HAP-1 (cell line): ENCODE measurements at places on chromosomes 12 and 14.

DNA sequence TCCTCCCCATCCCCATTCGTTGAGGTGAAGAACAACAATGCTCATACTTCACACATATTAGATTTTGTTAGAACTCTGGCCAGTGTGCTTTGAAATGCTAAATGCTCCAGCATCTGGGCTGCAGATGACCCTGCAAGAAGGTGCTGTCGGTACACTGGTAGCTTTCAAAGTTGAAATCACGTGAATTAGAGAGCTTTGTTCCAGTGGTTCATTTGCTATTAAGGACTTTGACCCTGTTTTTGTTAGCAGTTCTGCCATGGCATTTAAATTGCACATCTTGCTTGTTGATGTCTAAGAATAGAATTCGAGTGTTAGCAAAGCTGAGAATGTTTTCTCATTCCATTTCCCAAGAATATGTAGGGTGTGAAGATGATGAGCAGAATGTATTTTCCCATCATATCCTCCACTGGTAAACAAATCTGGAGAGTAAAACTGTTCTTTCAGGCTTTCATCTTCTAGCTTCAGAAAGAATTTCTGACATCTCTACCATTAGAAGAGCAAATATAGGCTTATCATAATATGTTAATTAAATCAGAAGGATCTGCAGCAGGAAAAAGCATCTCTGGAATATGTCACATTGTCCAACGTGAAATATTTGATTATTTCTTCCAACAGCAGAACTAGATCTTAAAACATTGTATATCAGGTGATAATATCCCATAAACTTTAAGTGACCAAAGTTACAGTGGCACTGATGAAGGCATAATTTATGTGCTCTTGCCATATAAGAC, 98.8 kb upstream of the PDE3A start:
- no peak for DNase-seq

DNA sequence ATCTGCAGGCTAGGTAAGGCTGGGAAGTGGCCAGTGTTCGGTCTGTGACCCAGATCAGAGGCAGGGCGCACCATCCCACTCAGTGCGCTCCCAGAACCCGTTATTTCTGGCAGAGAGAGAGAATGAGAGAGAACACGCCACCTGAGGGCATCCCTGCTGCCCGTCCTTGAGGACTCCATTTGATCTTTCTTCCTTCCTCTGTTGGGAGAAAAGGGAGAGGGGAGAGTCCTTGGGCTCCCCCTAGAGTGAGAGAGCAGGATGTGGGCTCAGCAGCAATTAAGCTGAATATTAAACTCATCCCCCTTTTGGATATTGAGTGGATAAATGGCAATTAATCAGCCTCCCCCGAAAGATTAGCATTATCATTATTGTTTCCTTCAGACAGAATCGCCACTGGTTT, 70.6 kb downstream of the IFT43 start:
- no peak for DNase-seq

- DNase-seq, result peak; percentile 32
Measured at GRCh38 chr12:82425241-82425640, 66.9 kb downstream of the METTL25 start.

GRCh38 chr12:71664411-71665089, 449 bp downstream of the THAP2 start:
- no peak for DNase-seq

DNA sequence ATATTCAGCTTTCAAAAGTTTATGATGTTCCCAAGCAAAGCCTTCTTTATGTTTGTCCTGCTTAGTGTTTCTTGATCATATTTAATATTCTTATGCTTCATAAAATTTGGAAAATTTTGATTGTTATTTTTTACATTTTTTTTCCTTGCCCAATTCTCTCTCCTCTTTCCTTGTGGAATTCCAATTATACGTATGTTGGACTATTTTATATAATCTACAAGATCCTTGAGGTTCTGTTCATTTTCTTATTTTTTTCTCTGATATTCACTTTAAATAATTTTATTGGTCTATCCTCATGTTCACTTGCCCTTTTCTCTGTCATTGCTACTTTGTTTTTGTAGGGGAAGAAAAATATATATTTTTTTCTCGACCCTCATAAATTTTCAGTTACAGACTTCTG, 167.7 kb downstream of the DYRK2 start:
- DNase-seq, result no peak

DNA sequence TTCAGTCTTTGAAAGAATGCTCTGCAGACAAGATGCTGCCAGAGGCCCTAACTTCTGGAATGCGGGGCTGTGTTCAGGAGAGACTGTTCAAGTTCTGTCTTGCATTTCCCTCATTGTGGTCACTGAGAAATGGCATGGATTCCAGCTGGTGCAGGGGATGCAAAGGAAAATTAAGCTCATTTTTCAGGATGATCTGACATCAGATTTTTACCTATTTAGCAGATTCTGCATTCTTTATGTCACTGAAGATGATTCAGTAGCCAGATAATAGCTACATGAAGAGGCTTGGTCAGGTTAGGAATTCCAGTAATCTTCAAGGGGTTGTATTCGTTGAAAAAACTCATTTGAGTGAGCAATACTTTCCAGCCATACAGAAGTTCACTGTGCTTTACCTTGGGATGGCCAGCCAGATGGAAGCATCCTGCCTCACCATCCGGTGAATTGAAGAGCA, 16.1 kb upstream of the MFAP5 start:
- DNase-seq, result no peak

GRCh38 chr14:67738740-67739504, 37.2 kb downstream of the RDH12 start:
- DNase-seq, result no peak

GRCh38 chr14:37669242-37669641, 73.8 kb downstream of the TTC6 start:
- no peak for DNase-seq

DNA sequence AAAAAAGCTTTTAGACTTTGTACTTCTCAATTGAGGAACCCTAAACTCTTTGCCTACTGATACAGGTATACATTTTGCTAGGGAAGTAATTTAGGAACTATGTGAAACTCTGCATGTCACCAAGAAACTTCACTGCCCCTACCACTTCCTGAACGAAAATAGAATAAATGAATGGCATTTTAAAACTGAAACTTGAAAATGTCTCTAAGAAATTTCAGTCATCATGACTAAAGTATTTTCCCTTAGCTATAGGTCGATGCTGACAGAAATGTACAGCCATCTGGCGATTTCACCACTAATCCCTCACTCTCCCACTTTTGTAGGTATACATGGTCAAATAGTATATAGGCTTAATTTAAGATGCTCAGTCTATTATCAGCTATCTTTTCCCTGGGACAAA, 194.9 kb upstream of the SYT10 start:
- no peak for DNase-seq

- DNase-seq, result peak; percentile 55
Measured at GRCh38 chr14:52124791-52125684, 56.2 kb upstream of the NID2 start.

DNA sequence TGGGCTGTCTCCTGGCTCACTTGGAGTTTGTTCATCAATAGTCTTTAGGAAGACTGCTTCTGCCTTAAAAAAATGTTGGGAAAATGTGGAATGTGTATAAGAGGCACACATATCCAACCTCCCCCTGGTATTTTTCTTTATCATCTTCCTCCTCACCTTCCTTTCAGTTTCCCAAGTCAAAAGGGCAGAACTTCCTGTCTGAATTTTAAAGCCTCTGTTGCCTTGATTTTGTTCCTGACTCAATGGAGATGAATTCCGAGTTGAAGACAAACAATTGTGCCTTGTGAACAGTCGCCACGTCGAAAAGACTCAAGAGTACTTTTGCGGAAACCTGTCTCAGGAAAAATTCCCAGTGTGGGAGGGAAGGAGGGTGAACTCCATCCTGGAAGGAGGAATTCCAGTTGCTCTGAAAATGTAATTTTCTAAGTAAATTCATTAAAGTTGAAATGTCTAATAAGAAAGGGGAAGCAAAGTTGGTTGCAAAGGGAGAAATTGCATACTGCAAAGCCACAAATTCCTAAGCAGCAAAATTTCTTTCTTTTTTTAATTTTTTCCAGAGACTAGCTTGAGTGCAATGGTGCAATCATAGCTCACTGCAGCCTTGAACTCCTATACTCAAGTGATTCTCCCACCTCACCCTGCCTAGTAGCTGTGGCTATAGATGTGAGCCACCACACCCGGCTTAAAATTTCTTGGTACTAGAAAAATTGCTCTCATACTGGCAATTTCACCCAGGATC, 50.2 kb upstream of the ELK3 start:
- no peak for DNase-seq

DNA sequence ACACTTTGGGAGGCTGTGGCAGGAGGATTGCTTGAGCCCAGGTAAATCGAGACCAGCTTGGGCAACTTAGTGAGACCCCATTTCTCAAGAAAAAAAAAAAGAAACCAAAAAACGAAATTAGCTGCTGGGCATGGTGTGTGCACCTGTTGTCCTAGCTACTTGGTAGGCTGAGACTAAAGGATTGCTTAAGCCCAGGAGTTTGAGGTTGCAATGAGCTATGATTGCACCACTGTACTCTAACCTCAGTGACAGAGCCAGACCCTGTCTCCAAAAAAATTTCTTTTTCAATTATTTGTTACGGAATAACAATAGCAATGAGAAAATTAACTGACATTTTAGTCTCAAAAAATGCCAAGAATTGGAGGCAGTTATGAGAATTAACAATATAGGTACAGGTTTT, 128.0 kb downstream of the CCDC91 start:
- no peak for DNase-seq
